ENCODE measurements at places on chromosomes 11 and 22. TPM values are rescaled to one million over a fixed set of nuclear protein-coding genes. Genes with fewer than 3 reads are reported as not detected.

SAA2 gene
- 26.3 TPM for total RNA-seq

TMEM86A gene
- 4.4 TPM for total RNA-seq

SMTNL1 gene
- not detected for total RNA-seq

FAM111B gene
- 0.87 TPM for total RNA-seq

SCGB1D4 gene
- not detected for total RNA-seq

USH1C gene
- not detected for total RNA-seq

RBX1 gene
- total RNA-seq: 36.2 TPM

TP53I11 gene
- 54.5 TPM for total RNA-seq

NAV2 gene
- total RNA-seq: 250 TPM

CLCF1 gene
- total RNA-seq: 7.7 TPM

OR2AG2 gene
- total RNA-seq: not detected

ROM1 gene
- 15.6 TPM for total RNA-seq

PHF5A gene
- 22.5 TPM for total RNA-seq

PRR33 gene
- not detected for total RNA-seq

POU2AF1 gene
- total RNA-seq: 1.2 TPM

SERGEF gene
- 43.1 TPM for total RNA-seq

KLHL35 gene
- total RNA-seq: 3.1 TPM

PANX3 gene
- total RNA-seq: not detected

XKR3 gene
- not detected for total RNA-seq

FGF19 gene
- total RNA-seq: not detected

GPHA2 gene
- total RNA-seq: not detected

SOX6 gene
- total RNA-seq: 11.8 TPM

OR52I1 gene
- not detected for total RNA-seq

SLC37A2 gene
- 9.1 TPM for total RNA-seq

HPX gene
- 3.0 TPM for total RNA-seq

All from aorta (tissue), 5 donors.